ENCODE measurements at places on chromosomes 2 and 18.

- no peak for DNase-seq
Observed at GRCh38 chr18:7414459-7414858, 152.7 kb upstream of the PTPRM start.

- no peak for DNase-seq
Observed at GRCh38 chr2:182426082-182426917, 536 bp downstream of the PDE1A start.

DNA sequence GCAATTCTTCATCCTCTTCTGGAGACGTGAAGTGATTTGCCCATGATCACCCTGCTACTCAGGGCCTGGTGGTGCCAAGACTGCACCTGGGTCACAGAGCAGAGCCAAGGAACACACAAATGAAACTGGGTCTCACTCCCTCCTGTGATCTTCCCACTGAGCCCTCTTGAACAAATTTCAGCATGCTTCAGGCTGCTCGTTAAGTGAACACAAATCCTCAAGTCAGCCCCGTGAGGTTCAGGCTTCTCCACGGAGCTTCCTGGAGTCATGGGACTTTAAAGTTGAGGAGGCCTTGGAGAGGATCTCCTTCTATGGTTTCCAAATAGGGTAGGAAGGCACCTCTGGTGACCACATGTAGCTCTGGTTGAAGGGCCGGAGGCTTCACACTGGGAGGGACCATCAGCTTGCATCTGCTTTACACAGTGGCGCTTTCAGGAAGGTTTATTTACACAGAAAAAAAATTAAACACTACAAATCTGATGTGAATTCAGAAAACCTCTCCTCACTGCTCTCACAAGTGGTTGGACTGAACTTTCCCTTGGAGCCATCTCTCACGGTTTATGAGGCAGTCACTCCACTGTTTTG is 255.4 kb downstream of the LOXHD1 start:
- DNase-seq = no peak

GRCh38 chr2:3282056-3282998 is 95.3 kb downstream of the EIPR1 start:
- no peak for DNase-seq

- DNase-seq = no peak
Observed at GRCh38 chr2:41966431-41966893, 81.4 kb upstream of the PKDCC start.

DNA sequence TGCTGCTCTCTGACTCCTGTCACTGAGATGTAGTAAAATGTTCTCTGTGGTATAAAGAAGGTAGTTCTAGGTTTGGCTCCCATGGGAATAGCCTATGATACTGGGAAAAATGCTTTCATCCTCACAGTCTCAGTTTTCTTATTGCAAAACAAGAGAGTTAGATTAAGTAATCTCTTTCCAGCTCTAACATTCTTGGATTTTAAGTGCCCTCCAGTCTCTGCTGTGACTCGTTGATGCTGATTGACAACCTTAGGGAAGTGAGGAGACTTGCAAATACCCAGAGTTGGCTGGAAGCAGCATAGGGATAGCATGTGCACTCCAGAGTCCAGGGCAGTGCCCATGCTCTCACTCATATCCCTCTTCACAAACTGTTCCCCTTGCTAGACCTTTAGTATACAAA is 534.9 kb downstream of the SLC4A3 start:
- DNase-seq = no peak

GRCh38 chr2:239343946-239344856 is 56.6 kb downstream of the HDAC4 start:
- no peak for DNase-seq

GRCh38 chr2:239712755-239713154 is 311.9 kb upstream of the HDAC4 start:
- DNase-seq = no peak

DNA sequence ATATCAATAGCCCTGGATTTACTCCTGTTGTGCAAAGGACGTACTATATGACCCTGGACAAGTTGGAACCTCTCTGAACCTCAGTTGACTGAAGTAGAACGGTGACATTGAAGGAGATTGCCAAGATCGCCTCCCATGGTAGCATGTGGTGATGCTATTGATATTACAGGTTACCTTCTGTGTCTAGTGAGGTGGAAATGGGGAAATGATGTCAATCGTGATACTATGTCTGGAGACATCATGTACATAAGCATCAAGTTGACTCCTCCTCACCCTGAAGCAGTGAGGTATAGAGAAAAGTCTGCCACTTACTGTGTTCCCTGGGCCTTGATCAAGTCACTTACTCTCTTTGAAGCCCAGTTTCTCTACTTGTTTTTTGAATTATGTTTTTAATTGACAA is 93.9 kb downstream of the KLF7 start:
- DNase-seq = no peak
